CD4-positive, CD25-positive, alpha-beta regulatory T cell (primary cell): ENCODE measurements at places on chromosomes 2 and 18. TPM values are rescaled to one million over a fixed set of nuclear protein-coding genes. Genes with fewer than 3 reads are reported as not detected.

DNA sequence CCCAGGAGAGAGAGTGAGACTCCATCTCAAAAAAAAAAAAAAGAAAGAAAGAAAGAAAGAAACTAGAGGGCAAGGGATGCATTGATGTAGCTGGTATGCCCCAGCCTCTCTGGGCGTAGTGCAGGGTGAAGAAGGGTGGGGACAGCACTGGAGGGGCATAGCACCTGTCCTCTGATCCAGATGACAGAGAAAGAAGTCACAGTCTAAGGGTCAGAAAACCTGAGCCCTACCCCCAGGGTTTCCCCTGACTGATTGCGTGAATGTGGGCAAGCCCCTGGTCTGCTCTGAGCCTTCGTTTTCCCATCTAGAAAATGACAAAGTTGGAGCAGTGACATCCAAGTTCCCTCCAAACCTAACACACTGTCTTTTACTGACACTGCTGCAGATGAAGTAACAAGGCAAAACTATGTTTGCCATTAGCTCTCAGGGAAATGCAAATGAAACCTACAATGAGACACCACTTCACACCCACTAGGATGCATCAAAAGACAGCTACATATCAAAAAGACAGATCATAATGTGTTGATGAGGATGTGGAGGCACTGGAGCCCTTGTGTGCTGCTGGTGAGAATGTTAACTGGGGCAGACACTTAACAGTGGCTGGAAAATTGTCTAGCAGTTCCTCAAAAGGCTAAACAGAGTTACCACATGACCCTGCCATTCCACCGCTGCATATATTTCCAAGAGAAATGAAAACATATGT, 19.5 kb upstream of the YWHAQ start:
- DNase-seq = no peak

GRCh38 chr2:206974551-206974950, 35.2 kb downstream of the CPO start:
- DNase-seq = no peak

GRCh38 chr2:18781541-18782280, 192.3 kb upstream of the NT5C1B start:
- no peak for DNase-seq

GRCh38 chr2:191976436-191976835, 129.5 kb upstream of the CAVIN2 start:
- DNase-seq = no peak

DNA sequence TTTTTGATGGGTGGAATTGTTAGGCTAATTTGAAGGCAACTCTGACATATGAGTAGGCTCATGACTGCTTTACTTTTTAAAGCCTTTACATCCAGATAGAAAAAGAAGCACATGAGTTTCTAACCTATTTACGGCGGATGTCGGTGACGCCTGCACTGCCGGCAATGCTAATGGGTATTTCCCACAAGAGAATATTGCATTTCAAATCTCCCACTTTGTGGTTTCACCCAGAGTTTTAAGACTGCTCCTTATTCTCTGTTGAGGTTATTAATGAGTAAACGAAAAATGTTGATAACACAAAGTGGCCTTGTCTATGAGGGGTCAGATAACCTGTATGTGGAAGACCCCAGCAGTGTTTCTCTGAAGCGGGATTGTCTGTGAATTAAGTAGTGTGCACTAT, 14.0 kb downstream of the CCDC85A start:
- no peak for DNase-seq

DNA sequence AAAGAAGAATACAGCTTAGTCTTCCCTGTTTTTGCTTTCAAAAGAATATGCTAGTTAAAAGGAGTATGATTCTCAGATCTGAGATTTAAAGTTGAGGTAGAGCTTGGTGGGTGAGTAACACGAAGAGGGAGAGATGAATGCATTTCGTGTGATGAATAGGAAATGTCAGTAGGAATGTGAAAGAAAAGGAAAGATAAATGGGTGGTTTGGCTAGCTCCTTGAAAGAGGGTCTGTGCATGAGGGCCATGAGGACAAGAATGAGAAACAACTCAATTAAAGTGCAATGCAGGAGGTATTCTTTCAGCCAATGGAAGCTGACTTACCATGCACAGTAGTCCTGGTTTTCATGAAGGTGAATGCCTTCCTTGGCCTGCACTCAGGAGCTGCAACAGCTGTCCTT, 248.2 kb downstream of the HNMT start:
- no peak for DNase-seq

GRCh38 chr2:239067196-239067865, 219.4 kb downstream of the TWIST2 start:
- no peak for DNase-seq

The TEX44 gene
- total RNA-seq = not detected

DNA sequence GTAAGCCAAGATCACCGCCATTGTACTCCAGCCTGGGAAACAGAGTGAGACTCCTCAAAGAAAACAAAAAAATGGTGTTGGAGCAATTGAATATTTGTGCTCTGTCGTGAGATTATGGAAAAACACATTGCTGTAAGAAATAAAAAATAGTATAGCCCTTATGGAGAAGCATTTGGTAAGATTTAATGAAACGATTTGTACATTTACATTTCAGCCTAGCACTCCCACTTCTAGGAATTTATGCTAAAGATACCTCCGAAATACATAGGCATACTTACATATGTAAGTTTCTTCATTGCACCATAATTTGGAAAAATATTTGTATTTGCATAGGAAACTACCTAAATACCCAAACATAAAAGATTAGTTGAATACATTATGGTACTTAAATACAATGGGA, 8.7 kb upstream of the DTNB start:
- no peak for DNase-seq

The SLC5A7 gene
- total RNA-seq = not detected

The FAM161A gene
- 2.2 TPM for total RNA-seq

The SYT4 gene
- total RNA-seq = 1.7 TPM

The DCDC2C gene
- total RNA-seq = not detected

The MC2R gene
- total RNA-seq = not detected

DNA sequence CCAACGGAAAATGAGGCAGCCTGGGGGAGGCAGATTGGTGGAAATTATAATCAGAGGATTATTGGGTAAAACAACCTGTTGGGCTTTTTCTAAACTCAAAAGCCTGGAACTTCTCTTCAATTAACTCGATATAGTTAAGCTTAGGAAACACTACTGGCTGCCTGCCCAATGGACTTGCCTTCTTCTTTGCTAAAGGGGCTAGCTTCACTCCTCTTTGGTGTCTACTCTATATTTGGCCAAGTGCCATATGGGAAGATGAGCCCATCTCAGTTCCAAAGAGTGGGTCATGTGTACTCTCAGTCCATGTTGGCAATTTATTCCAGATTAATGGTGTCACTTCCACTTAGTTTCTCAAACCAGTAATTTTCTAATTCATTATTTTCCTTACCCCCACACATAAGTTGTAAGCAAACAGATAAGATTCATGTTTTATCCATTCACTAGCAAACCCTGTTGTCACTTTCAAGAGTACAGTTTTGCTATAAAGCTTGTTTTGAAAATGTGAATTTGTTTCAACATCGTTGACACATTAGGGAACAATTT, 34.3 kb downstream of the DARS1 start:
- DNase-seq = no peak

The IL37 gene
- total RNA-seq = not detected

GRCh38 chr2:32976409-32977063, 29.8 kb downstream of the LTBP1 start:
- DNase-seq = no peak

DNA sequence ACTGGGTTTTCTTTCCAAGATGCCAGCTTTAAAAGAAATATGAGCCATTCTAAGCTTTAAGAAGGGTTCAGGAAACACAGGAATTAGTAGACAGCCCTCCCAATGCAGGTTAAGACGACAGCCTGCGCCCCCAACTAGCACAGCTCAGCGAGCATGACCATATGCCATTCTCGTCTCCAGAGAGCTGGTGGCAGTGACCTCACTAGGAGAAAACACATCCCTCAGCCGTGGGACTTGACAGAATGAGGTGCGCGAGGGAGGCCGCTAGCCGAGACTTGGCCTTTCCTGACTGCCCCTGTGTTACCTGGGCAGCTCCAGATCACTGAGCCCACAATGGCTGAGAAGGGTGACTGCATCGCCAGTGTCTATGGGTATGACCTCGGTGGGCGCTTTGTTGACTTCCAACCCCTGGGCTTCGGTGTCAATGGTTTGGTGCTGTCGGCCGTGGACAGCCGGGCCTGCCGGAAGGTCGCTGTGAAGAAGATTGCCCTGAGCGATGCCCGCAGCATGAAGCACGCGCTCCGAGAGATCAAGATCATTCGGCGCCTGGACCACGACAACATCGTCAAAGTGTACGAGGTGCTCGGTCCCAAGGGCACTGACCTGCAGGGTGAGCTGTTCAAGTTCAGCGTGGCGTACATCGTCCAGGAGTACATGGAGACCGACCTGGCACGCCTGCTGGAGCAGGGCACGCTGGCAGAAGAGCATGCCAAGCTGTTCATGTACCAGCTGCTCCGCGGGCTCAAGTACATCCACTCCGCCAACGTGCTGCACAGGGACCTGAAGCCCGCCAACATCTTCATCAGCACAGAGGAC, 103.9 kb downstream of the MAPK4 start:
- no peak for DNase-seq

- no peak for DNase-seq
These were observed 12.7 kb upstream of the CDH2 start for GRCh38 chr18:28189400-28190239.

- DNase-seq = no peak
These were observed 258.0 kb downstream of the MYCN start for GRCh38 chr2:16198166-16198912.

GRCh38 chr2:83081826-83082690, 1377.0 kb downstream of the SUCLG1 start:
- DNase-seq = no peak

DNA sequence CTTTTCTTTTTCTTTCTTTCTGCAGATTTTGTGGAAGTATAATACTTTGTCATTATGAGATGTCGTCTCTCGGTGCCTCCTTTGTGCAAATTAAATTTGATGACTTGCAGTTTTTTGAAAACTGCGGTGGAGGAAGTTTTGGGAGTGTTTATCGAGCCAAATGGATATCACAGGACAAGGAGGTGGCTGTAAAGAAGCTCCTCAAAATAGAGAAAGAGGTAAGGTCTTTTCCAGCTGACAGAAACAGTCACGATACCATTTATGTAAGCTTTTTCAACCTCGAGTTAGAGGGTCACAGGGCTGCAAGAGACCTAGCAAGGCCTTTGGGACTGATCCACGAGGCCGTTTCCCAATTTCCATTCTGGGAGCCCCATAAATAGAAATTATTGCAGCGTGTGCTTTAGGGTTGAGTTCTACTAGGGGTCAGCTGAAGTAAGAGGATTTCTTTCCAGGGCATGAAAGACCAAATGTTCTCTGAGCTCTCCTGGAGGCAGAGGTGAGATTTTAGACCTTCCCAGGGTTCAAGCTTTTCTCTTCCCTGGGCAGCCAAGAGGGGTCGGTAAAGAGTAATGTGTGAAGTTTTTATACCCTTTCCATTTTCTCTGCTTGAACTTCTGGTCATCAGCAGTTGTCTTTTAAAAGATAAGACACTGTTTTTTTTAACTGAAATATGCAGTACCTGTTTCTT, 15.5 kb downstream of the MAP3K20 start:
- no peak for DNase-seq

DNA sequence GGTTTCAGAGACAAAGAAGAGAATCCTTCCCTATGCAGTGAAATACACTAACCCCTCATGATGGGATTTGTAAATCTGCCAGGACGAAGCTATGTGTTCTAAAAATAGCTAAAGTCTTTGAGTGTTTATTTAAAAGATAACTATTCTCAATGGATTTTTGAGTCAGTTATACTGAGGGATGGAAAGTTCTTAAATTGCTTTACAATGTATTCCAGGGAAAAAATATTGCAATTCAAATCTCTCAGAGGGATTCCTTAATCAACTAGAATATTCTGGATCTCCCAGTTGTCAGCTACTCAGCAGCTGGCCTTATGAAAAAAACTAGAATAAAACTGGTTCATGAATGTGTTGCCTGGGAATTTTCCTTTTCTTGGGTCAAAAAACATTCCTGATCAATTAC, 312.4 kb downstream of the PLCL1 start:
- no peak for DNase-seq

- no peak for DNase-seq
These were observed 34.2 kb downstream of the MYO7B start for GRCh38 chr2:127569666-127570065.

The CCDC138 gene
- 6.5 TPM for total RNA-seq

The CHST9 gene
- not detected for total RNA-seq

GRCh38 chr2:196331851-196332250, 160.5 kb upstream of the STK17B start:
- DNase-seq = no peak

The KCNG2 gene
- total RNA-seq = not detected

GRCh38 chr2:55148269-55148668, 83.8 kb downstream of the CLHC1 start:
- DNase-seq = no peak

DNA sequence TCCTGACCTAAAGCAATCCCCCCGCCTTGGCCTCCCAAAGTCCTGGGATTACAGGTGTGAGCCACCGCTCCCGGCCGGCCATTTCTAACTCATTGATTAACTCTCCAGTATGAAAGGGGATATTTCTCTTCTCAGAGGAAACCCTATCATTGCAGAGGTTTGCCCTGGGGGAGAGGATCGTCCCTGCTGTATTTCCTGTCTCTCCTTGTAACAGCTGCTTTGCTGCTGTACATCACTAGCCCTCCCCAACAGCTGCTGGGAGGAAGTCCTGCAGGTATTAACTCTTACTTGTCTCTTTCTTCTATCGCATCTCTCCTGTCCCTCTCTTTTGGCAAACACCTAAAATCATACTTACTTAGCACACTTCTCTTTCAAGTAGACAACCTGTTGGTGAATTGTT, 219.0 kb upstream of the DSEL start:
- DNase-seq = no peak

DNA sequence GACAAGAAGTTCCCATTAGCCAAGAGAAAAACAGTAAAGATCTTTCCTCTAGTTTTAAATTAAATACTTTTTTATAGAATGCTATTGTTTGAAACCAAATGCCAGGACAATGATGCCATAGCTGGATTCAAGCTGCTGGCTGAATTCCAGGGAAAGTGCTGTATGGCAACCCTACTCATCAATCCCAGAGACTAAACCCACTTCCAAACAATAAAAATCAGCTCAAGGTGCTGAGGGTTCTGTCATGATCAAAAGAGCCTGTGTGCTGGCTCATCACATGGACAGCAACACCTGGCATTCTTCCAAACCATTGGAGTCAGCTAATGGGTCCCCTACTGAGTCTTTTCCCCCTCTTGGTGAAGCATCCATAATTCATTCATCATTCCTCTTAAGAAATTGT, 53.7 kb upstream of the PARD3B start:
- no peak for DNase-seq

GRCh38 chr2:149743842-149744448, 156.4 kb upstream of the MMADHC start:
- no peak for DNase-seq

The RHOB gene
- total RNA-seq = 16.6 TPM

The HDAC4 gene
- 118 TPM for total RNA-seq

DNA sequence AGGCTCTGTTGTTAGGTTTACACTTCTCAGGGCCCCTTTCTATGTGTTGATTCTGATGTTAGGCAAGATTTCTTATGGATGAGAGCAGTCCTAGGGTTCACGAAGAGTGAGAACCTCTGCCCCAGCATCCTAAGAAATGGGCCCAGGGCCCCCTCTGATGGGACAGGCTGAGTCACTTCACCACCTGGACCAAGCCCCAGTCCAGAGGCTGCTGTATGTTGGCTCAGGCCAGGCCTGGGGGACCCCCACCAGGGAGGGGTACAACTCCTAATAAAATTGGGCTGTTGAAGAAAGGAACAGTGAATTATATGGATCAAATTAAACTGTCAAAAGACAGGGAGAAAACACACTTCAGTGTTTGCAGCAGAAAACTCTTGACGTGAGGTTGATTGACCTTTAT, 365.9 kb upstream of the HS6ST1 start:
- no peak for DNase-seq
